ENCODE measurements at places on chromosomes 12 and 14. TPM values are rescaled to one million over a fixed set of nuclear protein-coding genes. Genes with fewer than 3 reads are reported as not detected.
A peak's percentile ranks its signal among the peaks of the same experiment; 100 is the strongest.

The PITPNM2 gene
- total RNA-seq = 6.5 TPM

- H3K36me3 ChIP-seq = no peaks in the 10 kb centered on the region
- peaks cover 6% of the 10 kb centered on the region for H3K4me1 ChIP-seq
- H3K4me3 ChIP-seq = no peak overlapping the region
- H3K27ac ChIP-seq = no peak overlapping the region
- H3K27me3 ChIP-seq = no peaks in the 10 kb centered on the region
Observed at GRCh38 chr12:6899837-6900519, 4.6 kb upstream of the LRRC23 start.

GRCh38 chr12:132190834-132191500 is 46.7 kb downstream of the NOC4L start:
- no peak overlapping the region for H3K4me3 ChIP-seq
- no peak overlapping the region for H3K27ac ChIP-seq
- no peak for DNase-seq
- H3K4me1 ChIP-seq = no peaks in the 10 kb centered on the region
- no peaks in the 10 kb centered on the region for H3K27me3 ChIP-seq

The PDZRN4 gene
- not detected for total RNA-seq

GRCh38 chr12:20220339-20220738 is 148.0 kb upstream of the PDE3A start:
- H3K27me3 ChIP-seq = no peaks in the 10 kb centered on the region
- DNase-seq = peak; percentile 37
- no peak overlapping the region for H3K27ac ChIP-seq
- H3K4me3 ChIP-seq = no peak overlapping the region

GRCh38 chr12:92551853-92552397 is 150.9 kb upstream of the PLEKHG7 start:
- H3K4me1 ChIP-seq = peaks cover 11% of the 10 kb centered on the region
- no peak for DNase-seq
- no peaks in the 10 kb centered on the region for H3K27me3 ChIP-seq
- H3K27ac ChIP-seq = no peak overlapping the region

The CACNA2D4 gene
- 0.72 TPM for total RNA-seq

GRCh38 chr14:30297876-30298795 is 260.8 kb upstream of the G2E3 start:
- peak; percentile 41 for DNase-seq
- no peaks in the 10 kb centered on the region for H3K36me3 ChIP-seq
- no peak overlapping the region for H3K27ac ChIP-seq
- no peaks in the 10 kb centered on the region for H3K4me1 ChIP-seq

DNA sequence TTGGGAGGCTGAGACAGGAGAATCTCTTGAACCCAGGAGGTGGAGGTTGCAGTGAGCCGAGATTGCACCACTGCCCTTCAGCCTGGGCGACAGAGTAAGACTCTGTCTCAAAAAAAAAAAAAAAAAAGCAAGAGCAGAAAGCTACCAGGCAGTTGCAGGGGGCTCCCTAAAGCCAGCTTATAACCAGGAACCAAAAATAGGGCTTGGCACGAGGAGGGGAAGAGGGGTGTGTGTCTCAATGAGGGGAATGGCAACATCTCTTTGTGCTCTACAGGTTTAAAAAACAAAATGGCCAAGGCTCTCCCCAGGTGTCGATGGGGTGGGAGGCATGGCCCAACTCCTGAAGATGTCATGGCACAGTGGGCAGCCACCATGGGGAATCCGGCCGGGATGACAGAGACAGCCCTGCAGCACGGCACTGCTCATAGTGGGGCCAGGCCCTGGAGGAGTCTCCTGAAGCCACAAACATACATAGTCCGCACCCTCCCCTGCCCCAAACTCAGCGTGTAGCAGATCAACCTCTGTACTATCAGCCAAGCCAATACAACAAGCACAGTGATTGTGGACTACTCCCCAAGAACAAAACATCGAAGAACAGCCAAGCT is 16.0 kb upstream of the EIF5 start:
- peaks cover 9% of the 10 kb centered on the region for H3K27me3 ChIP-seq
- no peak overlapping the region for H3K4me3 ChIP-seq
- H3K27ac ChIP-seq = no peak overlapping the region
- no peaks in the 10 kb centered on the region for H3K36me3 ChIP-seq
- H3K4me1 ChIP-seq = peaks cover 5% of the 10 kb centered on the region

- no peak overlapping the region for H3K27ac ChIP-seq
- H3K4me1 ChIP-seq = no peaks in the 10 kb centered on the region
- DNase-seq = no peak
- H3K27me3 ChIP-seq = no peaks in the 10 kb centered on the region
Observed at GRCh38 chr14:65753061-65753460, 340.5 kb downstream of the FUT8 start.

DNA sequence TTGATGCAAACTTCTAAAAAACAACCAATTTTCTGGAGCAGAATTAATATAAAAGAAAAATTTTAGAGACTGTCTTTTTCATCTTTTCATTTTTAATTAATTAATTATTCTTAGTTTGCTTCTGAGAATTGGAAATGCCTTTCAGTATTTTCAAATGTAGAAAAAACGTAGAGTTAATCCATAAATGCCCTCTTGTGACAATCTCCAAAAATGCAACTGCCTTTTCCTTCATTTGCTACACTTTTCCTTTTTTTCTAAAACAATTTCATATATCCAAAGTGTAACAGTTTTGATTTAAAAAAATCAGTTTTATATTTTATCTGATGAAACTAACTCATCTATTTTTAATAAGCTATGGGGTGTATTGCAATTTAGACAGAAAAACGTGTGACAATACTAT is 409.3 kb downstream of the PRKD1 start:
- H3K27me3 ChIP-seq = no peaks in the 10 kb centered on the region
- no peak for DNase-seq
- no peak overlapping the region for H3K4me3 ChIP-seq
- no peaks in the 10 kb centered on the region for H3K36me3 ChIP-seq
- H3K4me1 ChIP-seq = no peaks in the 10 kb centered on the region

The C1S gene
- total RNA-seq = 478 TPM

The KIAA0586 gene
- total RNA-seq = 17.7 TPM
